ENCODE measurements at places on chromosomes 16 and 17. TPM values are rescaled to one million over a fixed set of nuclear protein-coding genes. Genes with fewer than 3 reads are reported as not detected.

KCTD5 gene
- total RNA-seq, result 49.7 TPM

TSR3 gene
- 102 TPM for total RNA-seq

DNA sequence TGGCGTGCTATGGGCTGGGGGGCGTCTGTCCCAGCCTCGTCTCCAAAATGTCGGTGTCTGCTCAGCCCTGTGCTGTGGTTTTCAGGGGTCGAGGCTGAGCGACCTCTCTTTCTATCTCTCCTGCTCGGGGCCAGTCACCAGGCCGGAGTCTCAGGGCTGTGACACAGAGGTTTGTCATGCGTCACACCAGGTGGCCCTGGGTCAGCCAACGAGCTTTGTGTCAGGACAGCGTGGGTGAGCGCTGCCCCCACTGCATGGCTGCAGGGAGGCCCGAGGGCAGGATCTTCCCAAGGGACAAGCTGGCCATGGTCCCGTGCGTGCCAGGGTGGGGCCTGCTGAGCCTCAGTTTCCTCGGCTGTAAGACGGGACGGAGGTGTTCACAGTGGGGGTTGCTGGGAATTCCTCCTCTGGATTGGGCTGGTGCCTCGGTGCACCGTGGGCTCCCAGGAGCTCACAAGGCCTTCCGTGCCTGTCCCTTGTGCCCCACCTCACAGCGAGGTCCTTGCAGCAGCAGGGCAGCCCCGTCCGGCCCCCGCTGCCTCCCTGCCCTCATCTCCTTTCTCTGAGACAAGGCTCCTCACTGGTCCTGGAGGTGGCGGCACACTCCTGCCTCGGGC is 50.5 kb downstream of the CBFA2T3 start:
- H3K4me3 ChIP-seq, result no peak overlapping the region
- H3K4me1 ChIP-seq, result no peaks in the 10 kb centered on the region
- no peaks in the 10 kb centered on the region for H3K36me3 ChIP-seq
- no peak overlapping the region for H3K27ac ChIP-seq
- no peaks in the 10 kb centered on the region for H3K27me3 ChIP-seq

PABPN1L gene
- total RNA-seq, result not detected

ZNF276 gene
- 36.6 TPM for total RNA-seq

- DNase-seq, result no peak
- peaks cover 5% of the 10 kb centered on the region for H3K27me3 ChIP-seq
- no peak overlapping the region for H3K4me3 ChIP-seq
- no peaks in the 10 kb centered on the region for H3K36me3 ChIP-seq
- H3K4me1 ChIP-seq, result no peaks in the 10 kb centered on the region
These were observed 303.9 kb downstream of the IRF8 start for GRCh38 chr16:86202760-86203426.

GRCh38 chr16:66692341-66692740 is 4.2 kb downstream of the CMTM4 start:
- H3K27me3 ChIP-seq, result no peaks in the 10 kb centered on the region
- no peak for DNase-seq
- no peak overlapping the region for H3K4me3 ChIP-seq
- no peak overlapping the region for H3K27ac ChIP-seq
- no peaks in the 10 kb centered on the region for H3K36me3 ChIP-seq

Data from CD8-positive, alpha-beta memory T cell (primary cell).